ENCODE measurements at places on chromosomes 12 and 14.

GRCh38 chr14:37197421-37198272 lies at the start of gene MIPOL1:
MIPOL1 (plus strand) TSS chr14:37197937; CDS start chr14:37247889, 49,952 bp downstream.
- peak within 1 kb of the TSS; percentile 88 for H3K27ac ChIP-seq
- no peaks in the 10 kb centered on the region for H3K36me3 ChIP-seq
- H3K27me3 ChIP-seq = no peaks in the 10 kb centered on the region

DNA sequence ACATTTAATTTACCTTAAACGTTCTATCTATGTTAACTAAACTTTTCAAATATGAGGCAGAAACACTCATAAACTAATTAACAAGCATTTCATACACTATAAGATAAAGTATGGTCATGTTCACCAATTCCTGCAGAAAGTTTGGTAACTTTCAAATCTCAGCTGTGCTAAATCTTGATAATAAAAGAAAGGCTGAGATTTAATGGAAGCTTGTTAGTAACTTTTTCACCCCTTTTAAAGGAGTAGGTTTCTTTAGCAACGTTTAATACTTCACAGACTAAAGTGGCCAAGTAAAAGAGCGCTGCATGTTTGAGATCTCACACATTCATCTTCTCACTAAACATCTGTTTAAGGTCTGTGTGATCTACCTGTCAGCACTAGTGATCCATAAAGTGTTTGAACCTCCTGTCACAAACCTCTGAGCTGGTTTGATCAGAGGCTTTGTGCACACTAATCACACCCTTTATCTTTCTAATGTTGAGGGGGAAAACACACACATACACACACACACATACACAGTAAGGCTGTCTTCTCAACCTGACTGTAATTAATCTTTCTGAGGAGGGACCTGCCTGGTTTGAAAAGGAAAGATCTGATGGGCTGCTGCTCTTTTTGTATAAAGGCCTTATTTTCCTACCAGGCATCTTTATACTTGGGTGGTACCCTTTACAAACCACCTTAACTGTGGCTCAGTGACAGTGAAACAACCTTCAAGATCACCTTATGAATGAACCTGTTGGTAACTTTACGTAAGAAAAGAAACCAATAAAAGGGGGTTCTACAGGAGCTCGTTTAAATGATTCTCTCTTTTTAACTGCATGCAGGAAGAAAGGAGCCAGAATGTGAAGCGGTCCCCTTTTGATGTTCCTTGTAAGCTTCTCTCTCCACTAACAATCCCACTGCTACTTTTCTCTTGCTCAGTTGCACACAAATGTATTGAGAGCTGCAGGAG lies 244.2 kb downstream of the SOX5 start:
- H3K27ac ChIP-seq = no peak overlapping the region
- no peaks in the 10 kb centered on the region for H3K36me3 ChIP-seq
- H3K27me3 ChIP-seq = no peaks in the 10 kb centered on the region

- H3K4me3 ChIP-seq = no peak overlapping the region
- H3K4me1 ChIP-seq = no peaks in the 10 kb centered on the region
- H3K27ac ChIP-seq = no peak overlapping the region
Measured at GRCh38 chr12:46874642-46875041, 48.8 kb upstream of the SLC38A4 start.

DNA sequence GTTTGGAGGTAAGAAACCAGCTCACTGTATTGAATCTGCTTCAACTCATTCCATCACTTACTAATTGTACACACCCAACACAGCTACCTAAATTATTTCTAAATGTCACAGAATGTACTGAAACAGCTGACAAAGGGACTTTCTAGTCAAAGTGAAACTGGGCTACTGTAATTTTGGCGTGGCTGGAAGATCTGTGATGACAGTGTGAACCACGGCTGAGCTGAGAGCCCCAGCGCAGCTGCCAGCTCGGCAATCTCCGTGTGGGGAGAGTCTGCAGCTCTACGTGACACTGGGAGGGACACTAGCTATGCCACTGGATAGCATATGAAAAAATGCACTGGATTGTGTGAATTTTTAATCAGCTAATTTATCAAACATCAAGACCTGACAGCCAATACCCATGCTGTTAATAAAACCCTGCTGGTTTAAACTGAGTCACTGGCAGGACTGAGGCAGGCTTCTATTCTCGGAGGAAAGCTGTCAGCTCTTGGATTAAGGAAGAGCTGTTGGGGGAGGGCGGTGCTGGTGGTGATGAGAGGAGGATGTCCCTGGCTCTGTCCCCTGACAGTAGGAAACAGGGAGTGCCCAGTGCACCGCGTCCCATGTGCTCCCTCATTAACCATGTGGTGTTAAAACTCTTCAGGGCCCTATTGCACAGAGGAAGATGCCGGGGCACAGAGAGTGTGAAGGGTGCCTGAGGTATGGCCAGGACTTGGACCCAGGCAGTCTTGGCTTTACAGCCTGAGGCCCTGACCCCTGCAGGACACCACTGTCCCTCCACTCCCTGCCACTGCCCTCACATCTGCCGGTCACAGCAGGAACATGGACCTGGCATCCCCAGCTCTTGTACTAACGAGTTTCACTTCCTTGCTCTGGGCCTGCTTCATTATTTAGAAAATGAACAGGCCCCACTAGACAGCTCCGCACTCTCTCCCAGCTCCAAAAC lies 13.3 kb downstream of the SLC15A4 start:
- DNase-seq = no peak
- H3K4me3 ChIP-seq = peak overlapping the region; percentile 41

GRCh38 chr14:77730976-77731497 lies 23.1 kb downstream of the SLIRP start:
- no peaks in the 10 kb centered on the region for H3K4me1 ChIP-seq
- H3K27me3 ChIP-seq = no peaks in the 10 kb centered on the region
- no peak overlapping the region for H3K27ac ChIP-seq
- peaks cover 87% of the 10 kb centered on the region for H3K36me3 ChIP-seq
- H3K4me3 ChIP-seq = no peak overlapping the region

- H3K27me3 ChIP-seq = no peaks in the 10 kb centered on the region
- H3K36me3 ChIP-seq = peaks cover 20% of the 10 kb centered on the region
- H3K27ac ChIP-seq = no peak overlapping the region
- H3K4me3 ChIP-seq = no peak overlapping the region
- DNase-seq = no peak
Measured at GRCh38 chr14:92956961-92957360, 34.0 kb downstream of the CHGA start.

DNA sequence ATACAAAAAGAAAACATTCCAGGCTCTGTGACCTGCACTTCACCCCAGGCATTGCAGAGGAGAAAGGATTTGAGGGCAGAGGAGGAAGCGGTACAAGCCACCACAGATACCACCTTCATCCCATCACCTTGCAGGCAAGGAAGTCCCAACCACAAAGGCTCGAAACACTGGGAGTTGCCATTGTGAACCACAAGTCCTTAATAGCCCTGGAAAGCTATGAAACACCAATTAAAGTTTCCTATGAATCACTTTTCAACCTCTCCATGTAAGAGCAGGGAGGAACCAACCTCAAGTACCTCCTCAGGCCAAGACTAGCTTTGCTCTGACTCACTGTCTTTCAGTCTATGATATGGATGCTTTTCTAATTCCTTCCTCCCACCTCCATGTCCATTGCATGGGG lies 27.0 kb downstream of the MAP3K9 start:
- no peaks in the 10 kb centered on the region for H3K27me3 ChIP-seq
- H3K27ac ChIP-seq = no peak overlapping the region
- H3K36me3 ChIP-seq = no peaks in the 10 kb centered on the region
- no peak overlapping the region for H3K4me3 ChIP-seq
- DNase-seq = no peak

GRCh38 chr12:93497456-93497855 lies 30.1 kb downstream of the MRPL42 start:
- H3K36me3 ChIP-seq = peaks cover 7% of the 10 kb centered on the region
- no peak overlapping the region for H3K27ac ChIP-seq
- DNase-seq = no peak
- no peaks in the 10 kb centered on the region for H3K4me1 ChIP-seq
- no peak overlapping the region for H3K4me3 ChIP-seq

DNA sequence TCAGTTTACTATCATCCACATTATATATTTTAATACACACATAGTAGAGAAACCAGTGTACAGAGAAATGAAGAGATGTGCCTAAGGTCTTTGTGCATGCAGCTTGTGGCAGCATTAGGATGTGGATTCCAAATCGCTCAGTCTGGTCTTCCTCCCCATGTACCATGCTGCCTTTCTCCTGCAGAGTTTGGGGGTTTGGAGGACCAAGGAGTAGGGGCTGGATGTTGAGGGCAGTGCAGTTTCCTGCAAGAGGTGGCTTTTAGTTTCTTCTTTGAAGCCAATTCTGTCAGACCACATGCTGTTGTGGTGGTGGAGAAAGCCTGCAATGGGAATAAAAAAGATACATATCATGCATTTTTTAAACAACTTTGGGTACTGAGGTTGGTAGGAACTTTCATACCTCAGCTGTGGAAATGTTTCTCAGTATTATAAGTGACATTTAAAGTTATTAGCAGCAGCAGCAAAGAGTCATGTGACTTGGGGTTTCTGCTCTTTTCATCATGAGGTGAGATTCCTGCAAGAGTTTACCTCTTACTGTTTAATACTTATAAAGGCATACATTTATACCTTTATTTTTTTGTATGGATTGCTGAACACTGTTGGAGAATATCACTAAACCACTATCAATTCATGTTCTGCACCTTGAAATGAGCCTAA lies 34.4 kb downstream of the TESPA1 start:
- no peak for DNase-seq
- no peak overlapping the region for H3K27ac ChIP-seq
- H3K27me3 ChIP-seq = no peaks in the 10 kb centered on the region
- H3K36me3 ChIP-seq = no peaks in the 10 kb centered on the region
- no peak overlapping the region for H3K4me3 ChIP-seq

DNA sequence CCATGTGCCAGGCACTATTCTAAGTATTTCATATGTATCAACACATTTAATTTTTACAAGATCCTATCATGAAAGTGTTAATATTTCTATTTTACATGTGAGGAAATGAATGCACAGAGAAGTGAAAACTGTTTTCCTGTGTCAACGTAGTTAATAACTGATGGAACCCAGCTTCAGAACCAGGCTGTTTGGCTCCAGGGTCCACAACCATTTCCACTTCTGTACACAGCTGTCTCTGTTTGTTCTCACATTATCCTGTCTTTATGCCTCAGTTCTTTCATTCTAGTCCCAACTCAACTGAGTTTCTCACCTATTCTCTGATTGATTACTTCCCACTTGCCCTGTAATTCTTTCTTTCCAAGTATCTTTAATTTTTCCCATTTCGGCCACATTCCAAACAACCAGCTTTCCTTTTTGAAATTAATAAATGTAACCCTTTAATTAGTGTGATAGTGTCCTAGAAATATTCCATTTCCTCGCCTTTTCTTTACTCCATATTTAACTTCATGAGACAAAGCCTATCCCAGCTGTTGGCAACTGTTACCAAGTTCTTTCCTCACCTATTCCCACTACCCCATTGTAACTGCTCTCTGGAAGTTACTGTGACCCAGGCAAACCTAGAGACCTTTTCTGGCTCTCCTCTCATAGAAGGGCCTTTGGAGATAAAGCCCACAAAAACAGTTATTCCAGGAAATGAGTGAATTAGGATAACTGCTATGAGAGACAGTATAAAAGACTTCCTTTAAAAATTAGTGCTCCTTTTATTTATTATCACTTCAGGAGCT lies 218.7 kb downstream of the RASSF9 start:
- H3K36me3 ChIP-seq = no peaks in the 10 kb centered on the region
- no peak overlapping the region for H3K4me3 ChIP-seq
- H3K27me3 ChIP-seq = no peaks in the 10 kb centered on the region
- H3K4me1 ChIP-seq = no peaks in the 10 kb centered on the region

GRCh38 chr14:71238835-71239234 lies 331.6 kb downstream of the PCNX1 start:
- H3K27me3 ChIP-seq = no peaks in the 10 kb centered on the region
- no peak overlapping the region for H3K4me3 ChIP-seq
- DNase-seq = no peak
- no peaks in the 10 kb centered on the region for H3K36me3 ChIP-seq
- H3K4me1 ChIP-seq = peaks cover 19% of the 10 kb centered on the region

- H3K36me3 ChIP-seq = no peaks in the 10 kb centered on the region
- no peak overlapping the region for H3K27ac ChIP-seq
- no peaks in the 10 kb centered on the region for H3K27me3 ChIP-seq
- H3K4me3 ChIP-seq = no peak overlapping the region
- no peak for DNase-seq
- H3K4me1 ChIP-seq = no peaks in the 10 kb centered on the region
Measured at GRCh38 chr12:118694128-118694775, 287.1 kb upstream of the SRRM4 start.

- no peak overlapping the region for H3K27ac ChIP-seq
- no peak overlapping the region for H3K4me3 ChIP-seq
- no peaks in the 10 kb centered on the region for H3K36me3 ChIP-seq
- no peaks in the 10 kb centered on the region for H3K4me1 ChIP-seq
- no peak for DNase-seq
Measured at GRCh38 chr14:57871459-57872080, 5.7 kb upstream of the SLC35F4 start.

DNA sequence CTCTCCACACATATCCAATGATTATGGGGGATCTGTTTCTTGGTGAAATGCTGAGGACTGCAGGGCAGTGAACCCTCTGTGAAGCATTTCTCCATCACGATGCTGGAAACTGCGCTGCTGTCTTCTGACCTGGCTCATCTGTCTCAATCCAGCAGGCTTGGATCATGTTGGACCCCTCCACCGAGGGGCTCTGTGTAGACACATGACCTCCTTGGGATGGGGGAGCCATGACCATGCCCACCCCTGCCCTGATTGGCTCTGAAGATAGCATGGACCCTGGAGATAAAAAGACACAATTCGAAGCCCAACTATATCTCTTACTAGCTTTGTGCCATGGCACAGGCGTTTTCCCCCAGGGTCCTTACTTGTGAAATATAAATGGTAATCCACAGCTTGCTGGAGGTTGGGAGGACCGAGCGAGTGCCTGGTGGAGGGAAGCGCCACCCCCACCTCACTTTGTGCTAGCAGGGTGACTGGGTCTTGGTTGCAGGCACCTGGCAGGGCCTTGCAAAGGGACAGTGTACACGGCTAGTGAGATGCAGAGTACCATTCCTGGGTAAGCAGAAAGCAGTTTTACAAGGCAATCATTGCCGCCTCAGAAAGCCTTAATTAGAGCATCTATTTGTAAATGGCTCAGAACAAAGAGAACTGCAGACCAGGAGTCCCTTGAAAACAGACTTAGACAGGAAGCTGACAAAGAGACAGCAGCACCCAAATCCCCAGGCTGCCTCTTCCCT lies 2.4 kb upstream of the KRT83 start:
- H3K4me3 ChIP-seq = no peak overlapping the region
- no peak overlapping the region for H3K27ac ChIP-seq
- no peaks in the 10 kb centered on the region for H3K27me3 ChIP-seq

GRCh38 chr14:69876221-69876847 lies 2.9 kb upstream of the SMOC1 start:
- no peaks in the 10 kb centered on the region for H3K27me3 ChIP-seq
- no peaks in the 10 kb centered on the region for H3K36me3 ChIP-seq
- no peak for DNase-seq
- no peak overlapping the region for H3K4me3 ChIP-seq

GRCh38 chr12:67069451-67070306 lies 199.5 kb upstream of the CAND1 start:
- H3K4me3 ChIP-seq = peak overlapping the region; percentile 77
- DNase-seq = no peak
- no peak overlapping the region for H3K27ac ChIP-seq
- peaks cover 2% of the 10 kb centered on the region for H3K4me1 ChIP-seq
- H3K36me3 ChIP-seq = no peaks in the 10 kb centered on the region
